SW480 (cell line): ENCODE measurements at places on chromosomes 12 and 14.

- DNase-seq = no peak
Measured at GRCh38 chr14:103095210-103095778, 769 bp downstream of the EXOC3L4 start.

- DNase-seq = no peak
Measured at GRCh38 chr12:99059824-99060511, 414.9 kb downstream of the APAF1 start.

DNA sequence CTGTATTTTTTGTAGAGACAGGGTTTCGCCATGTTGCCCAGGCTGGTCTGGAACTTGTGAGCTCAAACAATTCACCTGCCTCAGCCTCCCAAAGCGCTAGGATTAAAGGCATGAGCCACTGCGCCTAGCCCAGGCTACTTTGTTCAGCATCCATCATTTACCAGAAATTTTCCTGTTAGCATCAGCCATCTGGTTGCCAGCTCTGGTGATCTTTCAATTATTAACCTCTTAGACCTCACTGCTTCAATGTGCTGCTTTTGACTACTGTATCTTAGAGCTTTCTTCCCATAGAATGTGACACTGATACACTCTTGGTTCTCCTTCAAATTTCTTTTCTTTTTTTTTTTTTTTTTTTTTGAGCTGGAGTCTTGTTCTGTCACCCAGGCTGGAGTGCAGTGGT, 5.4 kb upstream of the AMHR2 start:
- no peak for DNase-seq

DNA sequence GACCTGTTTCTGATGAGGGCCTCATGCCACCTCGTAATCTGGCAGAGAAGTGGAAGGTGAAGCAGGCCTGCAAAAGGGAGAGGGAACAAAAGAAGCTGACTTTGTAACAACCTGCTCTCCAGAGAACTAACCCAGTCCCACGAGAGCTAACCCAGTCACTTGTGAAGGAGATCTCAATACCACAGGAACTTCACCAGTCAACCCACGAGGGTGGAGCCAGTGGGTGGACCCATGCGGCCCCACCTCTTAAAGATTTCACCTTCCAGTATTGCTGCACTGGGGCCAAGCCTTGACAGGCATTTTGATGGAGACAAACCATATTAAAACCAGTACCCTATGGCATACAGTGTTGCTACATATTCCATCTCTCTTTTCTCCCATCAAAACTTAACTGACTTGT, 55.1 kb downstream of the SERPINA10 start:
- no peak for DNase-seq

- DNase-seq = no peak
Measured at GRCh38 chr14:51546603-51547258, 105.0 kb upstream of the FRMD6 start.
